ENCODE measurements at places on chromosomes 1 and 21.

DNA sequence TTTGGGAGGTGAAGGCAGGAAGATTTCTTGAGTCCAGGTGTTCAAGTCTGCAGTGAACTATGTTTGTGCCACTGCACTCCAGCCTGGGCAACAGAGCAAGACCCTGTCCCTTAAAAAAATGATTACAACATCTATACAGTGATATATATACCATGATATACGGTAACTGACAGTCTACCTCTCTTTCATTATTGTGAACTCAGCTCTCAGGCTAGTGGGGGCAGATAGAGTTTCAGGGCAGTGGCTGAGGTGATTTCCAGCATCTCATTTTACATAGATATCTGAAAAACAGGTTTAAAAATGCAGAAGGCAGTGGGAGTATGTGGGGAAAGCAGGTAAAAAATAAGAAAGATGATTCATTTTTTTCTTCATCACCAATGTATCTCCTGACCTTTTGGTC is 8.1 kb upstream of the NTNG1 start:
- no peak for DNase-seq

GRCh38 chr1:25472471-25472870 is 41.8 kb downstream of the MACO1 start:
- DNase-seq: no peak

DNA sequence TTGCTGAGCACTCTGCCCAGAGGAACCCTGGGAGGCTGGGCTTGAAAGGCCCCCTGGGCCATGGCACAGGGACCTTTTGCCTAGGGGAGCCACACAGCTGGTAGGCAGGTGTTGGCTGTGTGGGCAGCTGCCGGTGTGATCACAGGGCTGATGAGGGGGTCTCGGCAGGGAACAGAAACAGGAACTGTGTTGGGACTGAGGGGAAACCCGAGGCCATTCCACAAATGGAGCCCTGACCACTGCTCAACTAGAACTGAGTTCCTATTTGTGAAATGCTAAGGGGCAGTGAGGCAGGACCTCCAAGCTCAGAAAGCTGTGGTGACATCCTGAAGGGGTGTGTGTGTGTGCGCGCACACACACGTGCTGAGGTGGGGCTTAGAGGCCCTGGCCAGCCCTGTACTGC is 6.4 kb upstream of the THEM5 start:
- no peak for DNase-seq

DNA sequence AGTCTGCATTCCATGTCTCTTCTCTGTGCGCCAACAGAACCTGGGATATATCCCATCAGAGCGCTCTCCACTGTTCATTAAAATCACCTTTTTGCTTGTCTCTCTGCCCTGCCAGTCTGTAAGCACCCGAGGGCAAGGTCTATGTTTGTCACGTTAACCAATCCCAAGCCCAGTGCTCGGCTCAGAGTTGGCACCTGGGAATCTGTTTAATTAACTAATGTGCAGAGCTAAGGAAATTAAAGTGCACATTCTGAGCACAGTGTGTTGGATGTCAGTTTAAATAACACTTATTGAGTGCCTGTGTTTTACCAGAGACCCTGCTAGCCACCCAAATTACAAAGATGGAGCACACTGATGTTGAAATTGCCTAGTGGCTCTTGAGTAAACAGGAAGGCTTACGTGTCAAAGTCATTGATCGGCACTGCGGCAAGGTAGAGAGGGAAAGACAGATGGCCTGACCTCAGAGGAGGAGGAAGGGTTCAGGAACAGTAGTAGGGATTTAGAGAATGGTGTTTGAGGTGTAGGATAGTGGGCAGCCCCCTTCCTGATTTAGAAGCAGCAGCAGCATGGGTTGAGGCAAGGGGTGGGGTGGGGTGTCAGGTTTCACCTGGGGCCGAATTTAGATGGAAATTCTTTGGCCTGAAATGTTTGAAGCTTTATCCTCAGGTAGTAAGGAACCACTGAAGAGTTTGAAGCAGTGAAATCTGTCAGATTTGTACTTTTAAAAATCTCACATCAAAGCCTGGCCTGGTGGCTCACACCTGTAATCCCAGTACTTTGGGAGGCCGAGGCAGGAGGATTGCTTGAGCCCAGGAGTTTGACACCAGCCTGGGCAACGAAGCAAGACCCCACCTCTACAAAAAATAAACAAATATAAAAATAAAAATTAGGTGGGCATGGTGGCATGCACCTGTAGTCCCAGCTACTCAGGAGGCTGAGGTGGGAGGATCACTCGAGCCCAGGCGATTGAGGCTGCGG is 7.7 kb downstream of the ARMH1 start:
- no peak for DNase-seq

DNA sequence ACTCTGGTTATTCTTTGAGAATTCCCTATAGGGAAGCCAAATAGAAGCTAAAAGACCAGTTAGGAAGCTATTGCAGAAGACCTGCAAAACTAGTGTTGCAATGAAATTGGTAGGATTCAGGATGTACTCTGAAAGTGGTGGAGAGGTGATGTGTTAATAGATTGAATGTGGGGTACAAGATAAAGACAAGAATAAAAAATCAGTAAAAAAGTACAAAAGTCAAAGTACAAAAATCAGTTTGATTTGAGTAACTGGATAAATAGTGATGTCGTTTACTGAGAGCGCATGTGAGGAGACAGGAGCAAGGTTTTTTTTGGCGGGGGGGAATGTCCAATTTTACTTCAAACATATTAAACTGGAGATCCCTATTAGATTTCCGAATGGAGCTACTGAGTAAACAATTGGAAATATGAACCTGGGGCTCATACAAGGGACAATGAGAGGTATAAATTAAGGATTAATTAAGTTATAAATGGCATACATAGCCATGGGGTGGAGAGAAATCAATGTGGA is 2.5 kb upstream of the DCAF8 start:
- DNase-seq: no peak

GRCh38 chr1:212520299-212520698 is 87.6 kb downstream of the NENF start:
- no peak for DNase-seq

DNA sequence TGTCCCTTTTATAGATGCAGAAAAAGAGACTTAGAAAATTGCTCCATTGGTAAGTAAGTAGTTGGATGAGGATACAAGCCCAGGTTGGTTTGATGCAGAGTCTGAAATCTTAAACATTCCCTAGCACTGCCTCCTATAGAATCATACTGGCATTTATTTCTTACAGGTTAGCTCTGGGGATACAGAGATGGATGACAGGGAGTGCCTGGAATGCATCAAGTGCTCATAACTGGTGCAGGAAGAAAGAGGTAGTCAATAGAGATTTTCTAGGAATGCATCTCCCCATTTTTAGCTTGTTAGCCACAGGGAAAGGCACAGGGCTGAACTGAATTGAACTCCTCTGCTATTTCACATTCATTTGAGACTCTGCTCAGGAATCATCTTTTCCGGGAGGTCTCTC is 269.0 kb upstream of the USP24 start:
- DNase-seq: no peak

GRCh38 chr21:35565204-35565611 is 495.1 kb downstream of the SETD4 start:
- DNase-seq: no peak

DNA sequence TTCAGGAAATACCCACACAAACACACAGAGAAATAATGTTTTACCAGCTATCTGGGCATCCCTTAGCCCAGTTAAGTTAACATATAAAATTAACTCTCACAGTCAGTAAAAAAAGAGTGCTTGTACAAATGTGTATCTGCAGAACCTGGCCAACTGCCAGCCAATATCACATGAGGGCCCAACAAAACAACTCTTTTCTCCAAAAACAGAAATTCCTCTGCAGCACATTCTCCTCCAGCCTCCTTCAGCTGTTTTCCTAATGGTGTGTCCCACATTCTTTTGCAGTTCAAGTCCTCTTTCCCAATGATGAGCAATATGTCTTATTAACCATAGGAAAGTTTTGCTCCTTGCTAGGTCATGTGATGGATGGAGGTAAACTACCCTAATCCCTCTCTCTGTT is 75.5 kb downstream of the LRRC7 start:
- DNase-seq: no peak
